ENCODE measurements at places on chromosomes 4 and X.
A peak's percentile ranks its signal among the peaks of the same experiment; 100 is the strongest.

- DNase-seq = peak; percentile 15
Observed at GRCh38 chr4:2248044-2248780, 6.3 kb upstream of the HAUS3 start.

DNA sequence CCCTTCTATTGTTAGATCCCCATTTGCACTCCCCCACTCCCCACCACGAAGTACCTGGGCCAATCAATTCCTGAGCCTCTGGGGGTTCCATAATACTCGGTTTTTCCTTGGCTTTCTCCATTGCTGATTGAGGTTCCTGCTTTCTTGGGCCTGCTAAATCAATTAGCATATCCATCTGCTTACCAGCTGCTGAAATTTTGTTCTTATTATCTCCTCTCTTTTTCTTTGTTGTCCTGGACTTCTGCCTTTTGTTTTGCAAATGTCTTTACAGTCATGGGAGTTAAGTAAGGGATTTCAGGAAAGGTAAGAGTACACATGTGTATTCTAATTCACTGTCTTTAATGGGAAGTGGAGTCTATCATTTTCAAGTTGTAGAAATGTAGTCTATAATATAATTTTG, 222.2 kb downstream of the MID1 start:
- no peak for DNase-seq

- no peak for DNase-seq
Observed at GRCh38 chrX:118623062-118623461, 104.3 kb upstream of the IL13RA1 start.

GRCh38 chr4:37685161-37685822, 884 bp downstream of the RELL1 start:
- no peak for DNase-seq

DNA sequence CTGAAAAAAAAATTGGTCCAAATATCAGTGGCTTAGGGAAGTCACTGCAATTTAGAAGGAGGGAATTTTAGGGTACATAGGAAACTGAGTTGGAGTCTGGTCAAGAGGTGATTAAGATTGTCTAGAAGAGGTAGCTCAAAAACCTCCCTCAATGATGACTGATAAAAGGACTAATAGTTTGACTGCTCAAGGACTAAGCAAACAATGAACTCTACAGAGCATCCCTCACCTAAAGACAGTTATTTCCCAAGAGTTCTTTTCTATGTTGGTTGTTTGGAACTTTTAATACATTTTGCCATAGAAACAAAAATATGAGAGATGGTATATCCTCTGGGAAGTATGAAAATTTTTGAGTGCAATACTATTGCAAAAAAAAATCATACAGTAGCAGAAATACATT, 35.7 kb downstream of the MAOB start:
- no peak for DNase-seq

GRCh38 chrX:72130762-72131250, 909 bp downstream of the RTL5 start:
- DNase-seq = no peak

DNA sequence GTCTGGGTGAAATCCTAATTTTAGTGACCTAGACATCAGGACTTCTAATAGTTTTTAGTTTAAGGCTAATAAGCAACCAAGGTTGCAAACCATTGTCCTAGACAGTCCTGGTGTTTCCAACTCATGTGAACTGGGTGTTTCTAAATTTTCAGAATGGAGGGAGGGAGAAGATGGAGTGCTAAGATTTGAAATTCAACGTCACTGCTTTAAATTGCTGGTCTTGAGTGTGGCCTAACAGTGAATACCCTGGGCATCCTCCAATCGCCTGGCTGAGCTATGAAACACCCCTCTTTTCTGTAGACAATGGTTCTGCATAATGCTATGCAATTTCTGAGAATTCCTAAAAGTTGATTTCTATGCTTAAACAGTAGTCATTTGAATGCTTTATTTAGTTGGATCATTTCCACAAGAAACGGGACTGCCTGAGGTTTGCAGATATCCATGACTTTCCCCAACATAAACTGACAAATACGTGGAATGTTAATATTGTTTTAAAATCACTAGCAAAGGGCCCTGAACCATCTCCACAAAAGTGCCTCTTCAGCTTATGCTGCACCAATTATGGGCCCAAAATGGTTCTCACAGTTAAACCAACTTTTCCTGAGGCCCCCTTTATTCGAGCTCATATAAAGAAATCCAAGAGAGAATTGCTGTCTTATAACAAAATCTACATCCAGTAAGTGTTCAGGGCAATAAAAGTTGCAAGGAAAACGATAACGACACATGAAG, 1.1 kb downstream of the FBXL5 start:
- DNase-seq = no peak

DNA sequence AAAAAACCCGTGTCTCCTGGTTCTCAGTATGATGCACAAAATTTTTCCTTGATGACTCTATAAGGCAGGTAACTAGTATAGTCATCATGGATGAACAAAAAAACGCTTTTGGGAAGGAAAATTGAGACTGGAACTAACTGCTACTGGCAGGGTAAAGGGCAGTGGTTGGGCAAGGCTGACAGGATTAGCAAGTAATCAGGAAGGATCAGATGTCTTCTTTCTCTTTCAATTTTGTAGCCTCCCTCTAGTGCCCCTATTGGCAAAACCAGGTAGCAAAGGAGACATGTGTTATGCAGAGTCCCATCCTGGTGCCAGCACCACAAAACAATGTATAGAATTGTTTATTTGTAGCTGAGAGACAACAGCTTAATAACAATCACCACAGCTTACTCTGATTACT, 12.8 kb upstream of the SLITRK4 start:
- DNase-seq = no peak

GRCh38 chrX:46642145-46642544, 68.6 kb downstream of the CHST7 start:
- no peak for DNase-seq

- no peak for DNase-seq
Observed at GRCh38 chrX:75181721-75182120, 25.6 kb upstream of the ABCB7 start.

GRCh38 chr4:82948647-82949204, 48.2 kb downstream of the THAP9 start:
- no peak for DNase-seq

- no peak for DNase-seq
Observed at GRCh38 chrX:8179656-8180055, 8.6 kb upstream of the VCX2 start.

GRCh38 chrX:40953369-40953768, 131.9 kb upstream of the USP9X start:
- DNase-seq = no peak

DNA sequence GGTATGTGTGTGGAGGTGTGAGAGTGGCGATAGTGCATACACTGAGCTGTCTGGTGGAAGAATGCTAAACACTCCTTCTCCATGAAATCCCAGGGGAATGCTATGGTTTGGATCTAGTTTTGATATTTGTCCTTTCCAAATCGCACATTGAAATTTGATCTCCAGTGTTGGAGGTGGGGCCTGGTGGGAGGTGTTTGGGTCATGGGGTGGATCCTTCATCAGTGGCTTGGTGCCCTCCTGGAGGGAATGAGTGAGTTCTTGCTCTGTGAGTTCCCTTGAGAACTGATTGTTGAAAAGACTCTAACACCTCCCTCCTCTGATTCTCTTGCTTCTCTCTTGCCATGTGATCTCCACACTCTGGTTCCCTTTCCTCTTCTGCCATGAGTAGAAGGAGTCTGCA, 114.1 kb upstream of the HHIP start:
- DNase-seq = no peak

- DNase-seq = no peak
Observed at GRCh38 chr4:154618708-154619315, 6.4 kb upstream of the FGG start.

DNA sequence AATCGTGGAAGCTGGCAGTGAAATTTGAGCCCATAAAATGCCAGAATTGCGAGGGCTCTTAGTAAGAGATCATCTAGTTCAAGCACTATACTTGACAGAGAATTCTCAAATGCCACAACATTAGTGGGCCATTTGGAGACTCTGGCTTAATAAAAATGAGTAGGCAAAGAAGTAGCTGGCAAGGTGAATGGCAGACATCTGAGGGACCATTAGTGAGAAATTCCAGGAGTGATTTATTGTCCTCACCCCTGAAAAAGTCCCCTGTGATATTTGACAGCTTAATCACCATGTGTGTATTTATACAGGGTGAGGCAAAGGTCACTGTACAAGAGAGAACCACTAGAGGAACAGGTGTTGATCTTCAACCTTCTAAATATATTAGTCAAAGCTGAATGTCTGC, 207.5 kb downstream of the CHRDL1 start:
- no peak for DNase-seq

DNA sequence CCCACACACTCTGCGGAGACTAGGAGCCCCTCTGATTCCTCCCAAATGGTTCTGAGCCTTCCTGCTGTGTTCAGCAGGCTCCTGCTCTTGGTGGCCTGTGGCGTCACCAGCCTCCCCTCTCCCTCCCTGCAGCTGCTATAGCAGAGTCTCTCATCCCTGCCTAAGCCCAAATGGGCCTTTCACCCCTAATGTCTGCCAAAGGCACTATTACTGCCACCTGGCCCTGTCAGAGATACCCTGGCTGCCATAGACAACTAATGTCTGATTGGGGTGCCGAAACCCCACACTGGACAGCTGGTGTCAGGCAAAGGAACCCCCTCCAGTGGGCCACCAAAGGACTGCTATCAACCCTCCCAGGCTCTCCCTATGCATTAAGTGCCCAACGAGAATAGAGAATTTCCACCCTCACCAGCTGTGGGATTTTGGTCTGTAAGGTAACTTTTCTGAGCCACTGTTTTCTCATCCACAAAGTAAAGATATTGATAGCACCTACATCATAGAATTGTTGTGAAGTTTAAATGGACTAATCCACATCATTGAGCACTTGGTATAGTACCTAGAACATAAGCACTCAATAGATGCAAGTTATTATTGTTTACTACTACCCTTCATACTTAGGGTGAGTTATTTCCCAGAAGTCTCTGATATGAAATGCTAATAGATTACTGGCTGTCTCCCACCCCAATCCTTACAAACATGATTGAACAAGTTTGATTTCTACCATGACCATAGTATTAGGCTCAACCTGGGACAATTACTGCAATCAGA, 421.3 kb downstream of the MID1IP1 start:
- DNase-seq = no peak

GRCh38 chrX:150477371-150477770, 91.0 kb upstream of the MTM1 start:
- DNase-seq = no peak

DNA sequence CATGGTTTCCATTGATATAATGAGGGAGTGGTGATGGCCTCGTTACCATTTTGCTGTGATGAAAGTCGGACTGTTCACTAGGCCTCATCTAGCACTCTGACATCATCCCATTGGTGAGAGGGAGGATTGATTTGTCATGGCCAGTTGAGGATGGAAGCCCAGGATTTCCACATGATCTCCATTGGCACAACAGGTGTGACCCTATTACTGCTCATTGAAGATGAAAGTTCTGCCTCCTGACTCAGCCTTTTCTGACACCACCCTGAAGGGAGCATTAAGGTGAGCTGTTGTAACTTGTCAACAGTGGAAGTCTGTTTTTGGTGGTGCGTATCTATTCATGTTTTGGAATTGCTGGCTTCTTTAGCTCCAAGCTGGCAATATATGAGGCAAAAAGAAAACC, 144.2 kb downstream of the PABPC4L start:
- DNase-seq = no peak

- no peak for DNase-seq
Observed at GRCh38 chrX:38214551-38215531, 5.8 kb downstream of the SRPX start.

- no peak for DNase-seq
Observed at GRCh38 chr4:53813998-53814397, 222.7 kb upstream of the LNX1 start.

DNA sequence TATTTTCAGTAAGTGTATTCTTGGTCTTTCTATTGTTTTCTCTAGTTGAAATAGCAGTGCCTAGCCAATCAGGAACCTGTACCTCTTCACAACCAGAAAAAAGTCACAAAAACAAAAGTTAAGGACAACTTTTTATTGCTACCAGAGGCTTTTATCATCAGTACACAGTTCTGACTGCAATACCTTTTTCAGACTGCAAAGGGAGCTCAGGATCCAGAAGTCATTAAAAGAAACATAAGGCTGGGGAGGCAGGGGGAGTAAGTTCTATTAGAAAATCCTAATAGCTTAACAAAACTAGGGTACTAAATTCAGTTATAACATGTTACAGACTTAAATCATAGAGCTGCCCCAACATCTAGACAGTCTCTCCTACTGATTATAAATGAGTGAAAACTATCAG, 28.8 kb downstream of the CCNI start:
- no peak for DNase-seq

DNA sequence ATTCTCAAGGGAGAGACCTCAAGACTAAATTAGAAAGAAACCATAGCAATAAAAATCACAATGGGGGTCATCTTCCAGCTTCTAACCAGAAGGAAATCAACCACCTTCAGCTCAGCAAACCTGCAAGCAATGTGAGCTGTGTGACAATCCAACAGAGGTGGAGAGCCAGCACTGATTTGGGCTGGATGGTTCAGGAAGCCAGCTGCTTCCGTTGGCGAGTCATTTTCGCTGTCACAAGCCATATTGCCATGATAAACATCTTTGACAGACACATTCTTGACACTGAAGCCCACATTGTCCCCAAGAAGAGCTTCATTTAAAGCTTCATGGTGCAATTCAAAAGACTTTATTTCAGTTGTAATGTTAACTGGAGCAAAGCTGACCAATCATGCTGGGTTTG, 22.7 kb downstream of the F8A1 start:
- DNase-seq = no peak

- DNase-seq = peak; percentile 27
Observed at GRCh38 chrX:21745756-21746155, 12.2 kb downstream of the SMPX start.

DNA sequence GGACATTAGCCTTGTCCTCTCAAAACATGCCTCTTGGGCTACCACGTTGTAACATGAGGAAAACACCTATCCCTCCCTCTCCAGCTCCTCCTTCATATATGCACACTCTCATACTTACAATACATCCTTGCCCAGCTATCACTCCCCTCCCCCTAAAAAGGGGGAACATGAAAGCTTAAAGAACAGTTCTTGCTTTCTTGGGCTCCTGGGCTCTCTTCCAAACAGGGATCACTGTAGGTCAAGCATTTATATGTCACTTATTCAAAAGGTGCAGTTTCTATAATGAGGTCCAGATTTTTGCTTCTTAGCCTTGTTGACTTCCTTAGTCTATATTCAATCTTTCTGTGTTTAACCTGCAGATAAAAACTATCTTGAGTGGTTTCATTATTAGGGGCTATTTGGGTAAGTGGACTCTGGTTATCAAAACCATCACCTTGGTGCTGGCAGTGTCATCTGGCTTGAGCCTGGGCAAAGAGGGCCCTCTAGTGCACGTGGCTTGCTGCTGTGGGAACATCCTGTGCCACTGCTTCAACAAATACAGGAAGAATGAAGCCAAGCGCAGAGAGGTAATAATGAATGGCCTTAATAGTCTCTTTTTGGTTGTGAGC, 119.4 kb downstream of the AKAP4 start:
- peak; percentile 29 for DNase-seq

- no peak for DNase-seq
Observed at GRCh38 chr4:175944126-175944910, 121.3 kb upstream of the WDR17 start.

DNA sequence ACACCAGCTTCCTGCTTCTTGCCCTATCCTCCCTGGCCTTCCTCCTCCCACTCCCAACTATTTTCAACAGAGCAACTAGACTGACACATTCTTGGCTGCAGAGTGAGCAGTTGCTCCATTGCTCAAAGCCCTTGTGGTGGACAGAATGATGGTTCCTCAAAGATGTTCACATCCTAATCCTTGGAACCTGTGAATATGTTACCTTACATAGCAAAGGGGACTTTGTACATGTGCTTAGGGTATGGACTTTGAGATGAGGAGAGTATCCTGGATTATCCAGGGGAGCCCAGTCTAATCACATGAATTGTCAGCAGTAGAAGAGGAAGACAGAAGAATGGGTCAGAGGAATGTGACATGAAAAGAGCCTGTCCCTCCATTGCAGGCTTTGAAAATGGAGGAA, 24.9 kb upstream of the HOPX start:
- DNase-seq = no peak
